ENCODE measurements at places on chromosomes 3 and 15.

- DNase-seq, result no peak
Measured at GRCh38 chr3:63192248-63192647, 85.9 kb upstream of the SYNPR start.

DNA sequence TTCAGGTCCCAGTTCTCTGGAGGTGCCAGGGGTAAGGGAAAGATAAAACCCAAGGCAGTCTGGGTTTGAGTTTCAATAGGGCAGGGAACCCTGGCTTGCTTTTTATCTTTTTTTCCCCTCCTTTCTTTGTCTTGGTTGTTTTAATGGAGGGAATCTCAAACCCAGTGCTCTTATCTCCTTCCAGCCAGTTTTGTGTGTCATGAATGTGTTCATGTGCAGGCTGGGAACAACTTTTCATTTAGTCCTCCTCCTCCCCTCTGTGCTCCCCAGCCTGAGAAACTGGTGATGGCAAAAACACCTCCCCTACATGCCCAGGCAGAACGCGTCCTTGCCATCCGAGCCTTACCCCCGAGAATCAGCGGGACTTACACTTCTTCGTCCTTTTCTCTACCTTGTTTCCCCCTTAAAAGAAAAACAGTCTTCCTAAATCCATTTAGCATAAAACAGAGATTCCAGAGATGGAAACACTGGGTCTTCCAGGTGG, 10.9 kb downstream of the SEMA3G start:
- no peak for DNase-seq

GRCh38 chr15:78927077-78927790, 17.6 kb downstream of the CTSH start:
- DNase-seq, result no peak

DNA sequence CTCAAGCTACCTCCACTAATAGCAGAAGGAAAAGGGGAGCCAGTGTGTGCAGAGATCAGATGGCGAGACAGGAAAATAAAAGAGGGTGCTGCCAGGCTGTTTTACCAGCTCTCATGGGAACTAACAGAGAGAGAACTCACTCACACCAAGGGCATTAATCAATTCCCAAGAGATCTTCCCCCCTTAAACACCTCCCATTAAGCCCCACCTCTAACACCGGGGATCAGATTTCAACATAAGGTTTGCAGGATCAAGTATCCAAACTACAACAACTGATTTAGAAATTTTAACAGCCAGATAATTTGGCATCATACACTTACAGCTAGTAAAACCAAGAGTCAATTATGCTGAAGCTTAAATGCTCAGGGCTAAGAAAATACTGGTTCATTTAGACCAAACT, 18.9 kb downstream of the CD200 start:
- no peak for DNase-seq

- no peak for DNase-seq
Measured at GRCh38 chr3:182508919-182509711, 284.2 kb upstream of the ATP11B start.

DNA sequence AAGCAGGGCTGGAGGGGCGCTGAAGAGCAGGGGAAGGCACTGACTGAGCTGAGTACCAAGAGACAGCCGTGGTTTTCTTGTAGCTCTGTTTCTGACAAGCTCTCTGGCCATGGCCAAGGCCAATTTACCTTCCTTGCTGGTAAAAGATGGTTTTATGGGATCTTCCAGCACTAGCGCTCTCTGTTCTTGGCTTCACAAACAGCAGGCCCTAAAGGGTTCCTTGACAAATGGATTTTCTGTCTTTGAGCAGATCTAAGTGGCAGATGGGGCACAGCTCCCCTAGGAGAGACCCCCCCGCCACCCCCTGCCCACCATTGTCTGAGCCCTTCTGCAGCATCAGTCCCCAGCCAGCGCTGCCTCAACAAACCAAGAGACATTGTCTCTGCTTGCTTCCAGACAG, 66.6 kb downstream of the GAP43 start:
- DNase-seq, result no peak

DNA sequence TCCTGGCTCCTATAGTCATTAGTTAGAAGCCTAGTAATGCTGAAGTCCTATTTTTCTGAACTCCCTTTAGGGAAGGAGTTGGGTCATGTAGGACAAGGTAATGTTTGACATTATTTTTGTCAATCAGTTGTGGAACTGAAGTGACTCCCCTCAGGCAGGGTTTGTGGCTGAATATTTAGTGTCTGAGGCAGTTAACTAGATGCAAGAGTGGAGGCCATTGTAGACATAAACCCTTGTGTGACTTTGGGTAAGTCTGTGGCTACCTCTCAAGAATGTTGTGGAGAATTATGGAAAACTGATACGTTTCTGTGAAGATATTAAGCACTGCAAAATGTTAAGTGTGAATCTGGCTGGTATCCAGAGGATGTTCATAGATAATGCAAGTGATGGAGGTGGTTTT, 125.2 kb upstream of the PHLDB2 start:
- no peak for DNase-seq

DNA sequence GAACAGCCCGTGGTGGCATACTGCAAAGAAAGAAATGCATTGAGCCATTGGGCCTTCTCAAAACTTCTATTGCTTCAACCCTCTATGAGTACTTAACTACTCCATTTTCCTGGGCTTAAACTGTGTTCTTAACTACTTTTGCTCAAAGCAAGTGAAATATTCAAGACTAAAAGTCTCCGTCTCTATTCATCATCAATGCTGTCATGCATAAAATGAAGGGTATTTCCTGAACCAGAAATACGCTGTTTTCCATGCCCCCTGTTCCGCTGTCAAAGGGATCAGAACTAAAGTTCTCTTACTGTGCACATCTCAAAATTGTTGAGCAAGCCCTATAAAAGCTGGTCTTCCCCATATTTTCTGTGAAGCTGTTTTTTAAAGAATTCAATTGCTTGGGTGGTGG, 20.3 kb downstream of the SIAH2 start:
- DNase-seq, result no peak

DNA sequence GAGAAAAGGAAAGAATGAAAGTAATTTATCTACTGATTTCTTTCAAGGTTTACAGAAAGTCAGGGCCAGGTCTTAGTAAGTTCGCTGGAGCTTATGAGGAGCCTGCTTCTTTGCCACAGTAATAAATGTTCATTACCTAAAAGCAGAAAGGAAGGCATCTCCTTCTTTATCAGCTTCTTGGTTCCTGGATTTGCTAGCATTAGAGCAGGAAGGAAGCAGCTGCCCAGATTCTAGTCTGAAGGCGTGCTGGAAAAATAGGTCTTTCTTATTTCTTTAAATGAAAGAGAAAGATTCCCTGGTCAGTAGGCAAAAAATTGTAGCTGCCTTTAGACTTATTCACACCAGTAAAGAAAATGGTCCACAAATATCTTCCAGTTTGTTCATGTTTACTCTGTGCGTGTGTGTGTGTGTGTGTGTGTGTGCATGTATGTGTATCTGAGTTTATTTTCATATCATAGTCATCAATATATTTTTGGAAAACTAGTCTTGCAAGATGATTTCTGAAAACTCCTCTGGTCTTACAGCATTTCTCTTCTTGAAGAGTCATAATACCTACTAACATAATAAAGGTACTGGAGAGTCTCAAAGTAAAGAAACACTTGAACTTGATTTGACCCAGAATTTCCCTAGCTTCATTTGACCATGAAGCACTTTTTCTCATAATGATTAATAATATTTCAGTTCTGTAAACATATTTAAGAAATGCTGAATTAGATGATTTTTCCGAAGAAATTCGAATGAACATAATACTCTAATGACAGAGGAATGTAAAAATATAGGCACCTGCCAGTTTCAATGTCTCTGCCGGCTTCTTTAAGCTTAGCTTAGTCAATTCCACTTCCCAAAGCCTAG, 255.3 kb upstream of the ZPLD1 start:
- DNase-seq, result no peak

DNA sequence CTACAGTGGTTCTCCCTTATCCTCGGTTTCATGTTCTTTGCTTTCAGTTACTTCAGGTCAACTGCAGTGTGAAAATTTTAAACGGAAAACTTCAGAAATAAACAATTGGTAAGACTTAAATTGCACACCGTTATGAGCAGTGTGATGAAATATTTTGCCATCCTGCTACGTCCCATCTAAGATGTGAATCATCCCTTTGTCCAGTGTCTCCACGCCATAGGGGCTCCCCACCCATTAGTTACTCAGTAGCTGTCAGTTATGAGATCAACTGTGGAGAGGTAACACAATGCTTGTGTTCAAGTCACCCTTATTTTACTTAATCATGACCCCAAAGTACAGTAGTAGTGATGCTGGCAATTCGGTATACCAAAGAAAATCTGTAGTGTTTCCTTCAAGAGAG, 47.4 kb downstream of the TJP1 start:
- no peak for DNase-seq

GRCh38 chr3:115071166-115071565, 75.9 kb downstream of the ZBTB20 start:
- DNase-seq, result no peak

DNA sequence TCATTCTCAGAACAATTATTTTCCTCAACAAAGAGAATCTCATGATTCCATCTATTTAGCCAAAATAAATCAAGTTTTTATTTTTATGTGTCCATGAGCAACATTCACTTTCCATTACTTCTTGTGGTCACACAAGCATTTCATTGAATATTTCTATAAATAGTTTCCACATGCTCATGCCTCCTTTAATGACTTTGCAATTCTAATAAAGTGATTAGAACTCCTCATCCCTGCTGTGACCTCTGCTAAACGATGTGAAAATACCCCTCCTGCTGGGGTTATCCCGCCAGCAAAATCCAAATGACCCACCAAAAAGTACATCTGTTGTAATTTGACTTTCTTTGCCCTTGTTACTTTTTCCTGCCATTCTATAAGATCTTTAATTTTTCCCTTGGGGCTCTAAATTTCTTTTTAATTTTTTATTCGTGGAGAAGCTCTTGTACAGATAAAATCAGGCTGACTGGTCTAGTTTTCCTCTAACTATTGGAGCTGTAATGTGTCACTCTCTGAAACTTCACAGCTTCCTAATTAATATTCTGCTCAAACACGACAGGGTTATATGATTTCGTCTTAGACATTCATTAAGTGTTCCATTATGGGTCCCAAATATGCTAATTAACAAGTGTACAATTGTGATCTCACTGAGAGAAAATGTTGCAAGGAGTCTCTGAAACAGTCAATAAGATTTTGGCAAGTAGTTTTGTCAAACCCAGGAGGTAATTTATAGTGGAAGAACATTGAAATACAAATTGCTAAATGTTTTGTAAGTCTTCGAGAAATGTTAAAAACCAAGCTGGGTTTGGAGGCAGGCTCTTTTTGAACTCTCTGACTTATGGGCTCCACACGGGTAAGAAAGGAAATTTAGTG, 533.1 kb upstream of the NAALADL2 start:
- DNase-seq, result no peak

- no peak for DNase-seq
Measured at GRCh38 chr3:67923796-67924195, 269.4 kb upstream of the SUCLG2 start.

DNA sequence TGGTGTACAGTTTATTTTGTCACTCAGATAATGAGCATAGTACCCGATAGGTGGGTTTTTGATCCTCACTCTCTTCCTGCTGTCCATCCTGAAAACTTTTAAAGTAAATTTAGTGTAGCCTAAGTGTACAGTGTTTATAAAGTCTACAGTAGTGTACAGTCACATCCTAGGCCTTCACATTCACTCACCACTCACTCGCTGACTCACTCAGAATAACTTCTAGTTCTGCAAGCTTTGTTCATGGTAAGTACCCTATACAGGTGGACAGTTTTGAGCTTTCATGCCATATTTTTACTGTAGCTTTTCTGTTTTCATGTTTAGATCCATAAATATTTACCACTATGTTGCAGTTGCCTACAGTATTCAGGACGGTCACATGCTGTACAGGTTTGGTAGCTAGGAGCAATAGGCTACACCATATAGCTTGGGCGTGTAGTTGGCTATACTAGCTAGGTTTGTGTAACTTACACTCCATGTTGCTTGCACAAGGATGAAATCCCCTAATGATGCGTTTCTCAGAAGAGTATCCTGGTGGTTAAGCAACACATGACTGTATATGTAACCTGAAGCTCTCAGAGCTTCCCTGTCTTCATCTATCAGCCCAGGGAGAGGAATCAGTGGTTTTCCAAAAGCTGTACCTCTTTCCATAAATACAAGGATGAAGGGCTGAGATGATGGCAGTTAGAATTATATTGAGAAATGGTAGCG, 87.6 kb upstream of the SLC25A26 start:
- DNase-seq, result no peak

DNA sequence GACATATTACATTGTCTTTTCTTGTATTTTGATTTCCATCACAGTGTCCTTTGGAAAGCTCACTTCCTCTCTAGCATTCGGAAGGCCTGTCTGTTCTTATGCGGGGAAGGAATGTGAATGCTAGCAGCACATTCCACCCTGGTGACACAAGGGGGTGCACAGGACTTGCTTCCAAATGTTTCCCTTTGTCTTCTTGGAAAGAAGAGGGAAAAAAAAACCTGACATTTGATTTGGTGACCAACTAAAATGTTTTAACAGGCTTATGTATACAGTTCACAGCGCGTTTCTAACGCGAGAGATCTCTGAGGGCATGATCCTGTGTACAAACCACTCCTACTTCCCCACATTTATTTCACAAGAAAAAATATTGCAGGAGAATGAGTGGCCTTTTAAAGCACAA, 107.6 kb upstream of the FXR1 start:
- no peak for DNase-seq

DNA sequence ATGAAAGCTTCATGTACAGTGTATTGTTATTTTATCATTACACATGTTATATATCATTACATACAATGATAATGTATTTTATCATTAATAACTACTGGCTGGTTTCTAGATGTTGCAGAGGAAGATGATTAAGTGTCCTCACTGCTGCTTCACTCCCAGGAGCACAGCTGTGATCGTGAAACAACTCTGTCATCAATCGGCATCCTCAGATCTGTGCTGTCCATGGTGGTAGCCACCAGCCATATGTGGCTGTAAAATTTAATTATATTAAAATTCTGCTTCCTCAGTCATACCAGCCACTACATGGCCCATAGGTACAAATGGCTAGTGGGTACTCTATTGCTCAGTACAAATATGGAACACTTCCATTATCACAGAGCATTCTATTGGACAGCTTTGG, 379.4 kb upstream of the CFAP20DC start:
- no peak for DNase-seq

GRCh38 chr3:180871901-180872300, 40.6 kb upstream of the FXR1 start:
- no peak for DNase-seq

- DNase-seq, result no peak
Measured at GRCh38 chr3:20673866-20674265, 487.9 kb upstream of the SGO1 start.

DNA sequence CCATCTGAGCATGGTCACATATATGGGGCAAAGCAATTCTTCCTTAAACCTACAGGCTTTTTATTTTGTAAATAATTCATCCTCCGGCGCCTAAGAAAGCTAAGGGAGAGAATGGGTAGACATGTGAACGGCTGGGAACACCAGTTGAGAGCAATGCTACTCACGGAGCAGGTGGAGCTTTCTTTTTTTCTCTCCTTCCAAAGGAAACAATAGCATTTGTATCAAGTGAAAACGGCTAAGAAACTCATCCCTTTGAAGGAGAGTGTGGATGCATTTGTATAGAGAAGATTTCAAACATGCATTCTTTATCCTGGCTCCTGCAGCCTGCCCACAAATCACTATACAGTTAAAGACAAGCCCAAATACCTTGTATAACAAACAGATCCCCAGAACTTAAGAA, 637.8 kb downstream of the MAGI1 start:
- no peak for DNase-seq

GRCh38 chr15:60814062-60814461, 335.1 kb upstream of the ICE2 start:
- DNase-seq, result no peak

- DNase-seq, result no peak
Measured at GRCh38 chr15:84824260-84825007, 7.3 kb downstream of the ALPK3 start.

- no peak for DNase-seq
Measured at GRCh38 chr15:39887211-39887610, 32.9 kb downstream of the GPR176 start.

All from activated CD8-positive, alpha-beta memory T cell treated with anti-CD3 and anti-CD28 coated beads, Interleukin-2, amount 10 ng/mL, durations not matched to agents 7 days and 5 days (primary cell).